NCI-H2081 (cell line): ENCODE measurements at places on chromosomes 6 and 20.

GRCh38 chr20:48015943-48016723, 230.9 kb upstream of the SULF2 start:
- no peak for DNase-seq

DNA sequence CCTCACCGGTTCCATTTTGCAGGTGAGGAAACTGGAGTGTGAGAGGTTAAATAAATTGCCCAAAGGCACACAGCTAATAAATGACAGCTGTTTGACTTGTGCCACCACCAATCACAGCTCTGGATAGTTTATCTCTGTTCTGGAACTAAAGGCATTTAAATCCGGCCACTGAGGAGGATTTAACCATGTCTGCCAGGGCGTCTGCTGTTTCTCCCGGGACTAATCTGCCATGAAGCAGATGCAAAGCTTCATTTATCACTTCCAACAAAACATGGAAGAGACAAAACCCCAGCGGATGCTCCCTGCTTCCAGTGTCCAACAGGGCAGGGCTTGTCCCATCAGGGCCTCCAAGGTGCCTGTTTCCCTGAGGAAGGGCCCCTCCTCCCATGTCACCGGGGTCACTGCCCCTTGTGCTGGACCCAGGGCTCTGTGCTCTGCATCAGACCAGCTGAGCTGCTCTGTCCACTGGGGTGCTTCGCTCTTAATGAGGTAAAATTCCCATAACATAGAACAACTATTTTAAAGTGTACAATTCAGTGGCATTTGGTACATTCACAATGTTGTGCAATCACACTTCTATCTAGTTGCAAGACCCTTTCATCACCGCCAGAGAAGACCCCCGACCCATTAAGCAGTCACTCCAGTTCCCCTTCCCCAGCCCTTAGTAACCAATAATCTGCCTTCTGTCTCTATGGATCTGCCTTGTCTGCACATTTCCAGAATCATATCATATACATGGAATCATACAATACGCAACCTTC, 244.3 kb downstream of the PTPRT start:
- DNase-seq, result no peak

DNA sequence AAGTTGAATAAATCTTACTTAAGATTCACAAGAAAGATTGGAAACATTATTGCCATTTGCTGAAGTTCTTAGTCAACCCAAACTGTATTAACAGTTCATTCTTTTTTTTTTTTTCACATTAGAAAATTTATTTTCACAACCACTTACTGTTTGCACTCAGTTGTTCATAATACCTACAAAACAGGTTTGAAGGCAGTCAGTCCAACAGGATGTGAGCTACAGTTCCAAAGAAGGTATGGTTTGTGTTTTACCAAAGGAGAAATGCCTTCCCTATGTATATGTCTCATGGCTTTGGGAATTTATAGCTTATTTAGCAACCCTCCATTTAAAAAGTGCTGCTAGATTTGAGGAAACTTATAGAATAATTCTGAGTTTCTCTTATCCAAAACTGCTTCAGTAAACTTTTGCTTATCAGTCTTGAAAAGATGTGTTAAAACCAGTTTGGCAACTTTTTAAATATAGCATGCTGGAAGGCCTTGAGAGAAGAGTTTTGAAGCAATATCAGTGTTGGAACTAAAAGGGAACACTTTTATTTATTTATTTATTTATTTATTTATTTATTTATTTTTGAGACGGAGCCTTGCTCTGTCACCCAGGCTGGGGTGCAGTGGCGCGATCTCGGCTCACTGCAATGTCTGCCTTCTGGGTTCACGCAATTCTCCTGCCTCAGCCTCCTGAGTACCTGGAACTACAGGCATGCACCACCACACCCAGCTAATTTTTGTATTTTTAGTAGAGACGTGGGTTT, 46.8 kb upstream of the RREB1 start:
- no peak for DNase-seq

GRCh38 chr20:57882451-57883161, 172.8 kb upstream of the PMEPA1 start:
- DNase-seq, result no peak

- no peak for DNase-seq
Observed at GRCh38 chr20:10362674-10363073, 71.3 kb downstream of the MKKS start.

GRCh38 chr20:5919626-5920544, 30.4 kb downstream of the TRMT6 start:
- no peak for DNase-seq

GRCh38 chr6:51432481-51432880, 613.8 kb downstream of the TFAP2B start:
- no peak for DNase-seq

- no peak for DNase-seq
Observed at GRCh38 chr6:35161776-35162607, 20.9 kb upstream of the TCP11 start.

DNA sequence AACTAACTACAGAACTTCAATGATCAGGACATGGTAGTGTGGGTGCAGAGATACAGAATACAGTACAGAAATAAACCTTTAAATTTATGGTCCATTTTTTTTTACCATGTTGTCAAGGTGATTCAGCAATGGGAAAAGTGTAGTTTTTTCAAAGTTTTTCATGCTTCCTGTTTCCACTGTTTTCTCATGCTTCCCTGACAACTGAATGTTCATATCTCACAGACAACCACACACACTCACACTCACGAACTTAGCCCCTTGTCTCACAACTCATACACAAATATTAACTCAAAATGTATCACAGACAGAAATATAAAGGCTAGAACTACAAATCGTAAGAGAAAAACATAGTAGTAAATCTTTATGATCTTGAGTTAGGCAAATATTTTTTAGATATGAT, 232.6 kb upstream of the CDYL start:
- DNase-seq, result no peak

GRCh38 chr6:170046791-170047626, 243.9 kb downstream of the DLL1 start:
- DNase-seq, result no peak

- DNase-seq, result no peak
Observed at GRCh38 chr20:62675156-62675876, 33.0 kb downstream of the SLCO4A1 start.

GRCh38 chr20:20869161-20869775, 156.8 kb upstream of the RALGAPA2 start:
- no peak for DNase-seq

DNA sequence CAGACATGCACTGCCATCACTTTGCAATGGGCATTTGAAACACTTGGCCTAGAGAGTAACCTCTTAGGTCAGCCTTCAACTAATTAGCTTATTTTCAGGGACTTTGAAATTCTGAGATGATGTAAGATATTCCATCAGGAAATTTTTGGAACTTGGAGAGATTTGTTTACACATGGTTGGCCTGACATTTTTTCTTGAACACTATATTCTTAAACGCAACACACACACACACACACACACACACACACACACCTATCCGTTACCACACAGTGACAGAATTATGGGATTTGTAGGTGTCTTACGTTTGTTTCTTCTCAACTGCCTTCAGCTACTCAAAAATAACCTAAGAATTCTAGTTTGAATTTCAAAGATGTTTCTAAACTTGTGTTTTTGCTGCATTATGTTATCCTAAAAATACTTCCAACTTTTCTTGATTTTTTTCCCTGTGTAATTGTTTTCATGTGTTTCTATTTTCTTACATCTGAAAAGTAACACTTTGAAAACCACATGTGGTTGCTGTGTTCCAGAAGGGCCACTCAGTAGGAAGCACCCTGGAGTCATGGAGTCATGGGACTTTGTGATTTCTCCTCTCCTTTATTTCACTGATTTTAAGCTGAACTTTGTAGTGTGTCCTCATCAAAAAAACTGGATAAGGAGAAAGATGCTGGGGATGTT, 31.9 kb downstream of the MARCKS start:
- no peak for DNase-seq

DNA sequence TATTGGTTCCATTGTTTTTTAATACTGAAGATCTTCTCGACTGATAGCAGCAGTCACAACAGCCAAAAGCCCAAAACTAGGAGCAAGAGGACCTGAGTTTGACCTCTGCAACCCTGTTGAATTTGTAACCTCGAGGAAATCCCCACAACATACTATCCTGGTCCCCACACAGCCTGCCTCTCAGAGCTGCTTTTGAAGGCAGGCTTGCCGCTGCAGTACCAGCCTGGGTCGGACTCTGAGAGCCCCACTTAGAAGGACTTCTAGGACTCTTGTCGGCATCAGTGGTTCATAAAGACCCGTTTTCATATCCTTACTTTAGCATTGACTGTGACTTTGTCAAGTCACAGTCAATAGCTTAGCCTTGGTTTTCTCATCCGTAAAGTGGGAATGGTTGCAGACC, 49.3 kb downstream of the EBF4 start:
- no peak for DNase-seq

- DNase-seq, result no peak
Observed at GRCh38 chr6:87723170-87724078, 21.4 kb upstream of the AKIRIN2 start.

- no peak for DNase-seq
Observed at GRCh38 chr6:10402648-10403311, 12.1 kb downstream of the TFAP2A start.

- DNase-seq, result no peak
Observed at GRCh38 chr6:85362652-85363310, 87.1 kb upstream of the NT5E start.

- no peak for DNase-seq
Observed at GRCh38 chr20:35801865-35802264, 30.1 kb downstream of the PHF20 start.

DNA sequence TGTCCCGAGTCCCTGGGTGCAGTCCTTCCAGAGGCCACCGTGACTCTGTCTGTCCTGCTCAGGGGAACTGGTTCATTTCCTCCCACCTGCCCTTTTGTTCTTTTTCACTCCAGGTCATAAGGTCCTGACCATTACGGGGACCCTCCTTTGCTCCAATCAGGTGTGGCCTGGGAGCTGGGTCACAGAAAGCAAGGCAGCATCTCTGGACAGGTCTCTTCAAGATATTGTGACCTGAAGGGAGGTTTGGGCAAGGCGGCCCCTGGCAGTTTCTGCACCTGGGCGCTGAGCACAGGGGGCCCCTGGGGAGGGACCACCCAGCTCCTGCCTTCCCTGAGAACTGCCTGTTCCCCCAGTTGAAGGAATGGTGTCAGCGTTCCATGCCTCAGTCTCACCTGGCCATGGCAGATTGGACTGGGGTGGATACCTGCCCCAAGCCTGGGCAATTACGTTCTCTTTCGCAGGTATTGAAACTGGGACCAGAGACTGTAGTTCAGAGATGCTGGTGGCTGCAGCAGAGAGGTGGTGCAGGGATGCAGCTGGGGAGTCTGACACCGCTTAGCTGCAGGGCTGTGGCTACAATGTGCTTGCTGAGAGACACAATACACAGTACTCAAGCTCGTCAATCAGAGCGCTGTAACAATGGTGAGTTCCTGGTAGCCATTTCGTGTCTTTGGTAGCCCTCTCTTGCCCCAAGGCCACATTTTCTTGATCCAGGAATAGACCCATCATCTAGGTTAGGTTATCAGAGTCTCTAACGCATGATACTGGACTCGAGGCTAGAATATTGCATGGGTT, 15.6 kb upstream of the NELFCD start:
- DNase-seq, result no peak

GRCh38 chr6:2852921-2853322, 11.3 kb upstream of the SERPINB1 start:
- DNase-seq, result no peak

DNA sequence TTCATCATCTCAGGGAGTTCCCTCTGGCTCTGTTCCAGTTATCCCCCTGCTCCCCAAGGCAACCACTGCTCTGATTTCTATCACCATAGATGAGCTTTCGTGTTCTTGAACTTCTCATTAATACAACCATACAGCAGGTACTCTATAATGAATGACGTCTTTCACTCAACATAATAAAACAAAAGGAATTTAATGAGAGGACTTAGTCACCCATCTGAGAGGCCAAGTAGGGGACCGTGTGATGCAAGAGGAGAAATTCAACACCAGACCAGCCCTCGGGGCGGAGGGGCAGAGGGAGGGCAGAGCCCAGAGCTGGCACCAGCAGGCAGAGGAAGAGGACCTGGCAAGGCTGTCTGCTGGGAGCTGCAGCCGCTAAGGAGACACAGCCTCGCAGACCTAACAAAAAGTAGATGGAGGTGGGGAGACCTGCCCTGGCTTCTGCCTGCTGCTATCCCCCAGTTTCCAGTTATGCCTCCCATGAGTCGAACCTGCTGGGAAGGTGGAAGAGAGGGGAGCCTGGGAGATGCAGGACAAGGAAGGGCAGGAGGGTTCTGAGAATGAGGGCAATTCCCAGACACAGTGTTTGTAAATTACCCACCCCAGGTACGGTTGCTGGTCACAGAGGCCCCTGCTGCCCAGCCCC, 13.8 kb downstream of the CCN5 start:
- DNase-seq, result peak; percentile 52

DNA sequence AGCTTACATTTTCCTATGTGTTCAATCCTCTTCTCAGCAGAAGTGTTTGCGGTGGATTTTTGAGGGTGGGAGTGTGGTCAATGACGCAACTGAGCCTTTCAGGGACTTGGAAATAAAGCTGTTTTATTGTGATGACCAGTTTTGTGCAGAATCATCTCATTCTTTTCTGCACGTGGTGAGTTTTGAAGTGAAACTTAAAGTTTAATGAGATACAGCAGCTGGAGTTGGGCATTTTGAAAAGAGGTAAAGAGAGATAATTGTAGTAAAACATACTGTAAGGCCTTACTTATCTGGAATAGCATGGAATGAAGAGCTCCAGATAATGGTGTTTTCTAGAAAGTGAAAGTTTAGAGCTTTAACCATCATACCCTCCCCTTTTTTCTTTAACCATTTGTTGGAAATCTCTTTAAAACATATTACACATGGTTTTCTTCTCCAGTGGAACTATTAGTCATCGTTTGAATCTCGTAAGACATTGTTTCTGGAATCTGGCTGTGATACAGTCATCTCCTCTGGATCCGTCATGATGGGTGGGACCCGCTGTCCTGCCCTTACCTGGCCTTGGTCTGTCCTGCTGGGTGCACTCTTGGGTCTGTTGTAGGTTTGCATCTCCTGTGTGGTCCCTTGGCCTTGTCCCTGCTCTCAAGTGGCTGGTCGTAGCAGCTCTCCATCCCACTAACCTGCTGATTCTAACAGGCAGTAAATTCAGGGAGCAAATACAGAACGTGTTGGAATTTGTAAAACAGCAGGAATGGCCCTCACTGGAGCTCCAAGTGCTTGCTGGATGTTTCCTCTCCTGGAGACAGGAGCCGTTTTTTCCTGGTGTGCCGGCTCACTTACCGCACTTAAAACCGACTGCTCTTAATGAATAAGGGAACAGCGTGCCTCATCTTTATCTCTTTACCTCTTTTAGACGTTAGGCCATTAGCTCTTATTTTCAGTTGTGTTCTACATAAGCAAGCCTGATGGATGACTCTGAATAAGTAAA, 29.8 kb downstream of the UST start:
- DNase-seq, result peak; percentile 7

GRCh38 chr20:21104466-21104761, 1.7 kb downstream of the LINC00237 start:
- DNase-seq, result no peak
